ENCODE measurements at places on chromosomes 3 and 15. TPM values are rescaled to one million over a fixed set of nuclear protein-coding genes. Genes with fewer than 3 reads are reported as not detected.

PCOLCE2 gene
- total RNA-seq, result 14.6 TPM

GOLGA6A gene
- 0.05 TPM for total RNA-seq

HHLA2 gene
- total RNA-seq, result not detected

CHMP2B gene
- 32.7 TPM for total RNA-seq

IL17RB gene
- 15.9 TPM for total RNA-seq

KLF15 gene
- total RNA-seq, result 0.10 TPM

SNRK gene
- 11.0 TPM for total RNA-seq
